Activated T-cell treated with anti-CD3 and anti-CD28 coated beads for 1 hour (primary cell): ENCODE measurements at places on chromosomes 16 and 17.

DNA sequence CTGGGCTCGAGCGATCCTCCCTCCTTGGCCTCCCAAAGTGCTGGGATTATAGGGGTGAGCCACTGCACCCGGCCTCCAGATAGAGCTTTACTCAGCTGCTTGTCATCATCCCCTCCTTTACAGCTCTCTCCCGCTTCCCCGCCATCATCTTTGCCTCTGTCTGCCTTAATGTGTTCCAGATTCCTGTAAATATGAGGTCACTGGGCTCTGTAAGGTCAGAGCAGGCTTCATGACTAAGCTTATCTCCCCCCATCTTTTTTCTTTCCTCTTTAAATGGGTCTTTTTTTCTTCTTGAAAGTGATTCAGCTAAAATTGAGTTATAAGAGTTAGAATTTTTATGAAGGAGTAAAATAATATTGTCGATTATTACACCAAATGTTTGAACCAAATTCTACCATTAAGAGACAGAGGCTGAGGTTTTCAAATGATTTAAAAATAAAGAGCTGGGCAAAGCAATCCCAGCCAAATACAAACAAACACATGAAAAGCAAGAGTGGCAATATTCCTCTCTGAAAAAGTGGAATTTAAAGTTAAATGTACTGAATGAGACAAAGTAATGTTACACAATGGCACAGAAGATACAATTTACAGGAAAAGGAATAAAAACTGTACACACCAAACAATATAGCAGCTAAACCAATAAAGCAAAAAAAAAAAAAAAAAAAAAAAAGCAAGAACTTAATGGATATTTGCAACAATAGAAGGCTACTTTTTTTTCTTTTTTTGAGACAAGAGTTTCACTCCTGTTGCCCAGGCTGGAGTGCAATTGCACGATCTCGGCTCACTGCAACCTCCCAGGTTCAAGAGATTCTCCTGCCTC is 62.1 kb downstream of the CRISPLD2 start:
- no peak for DNase-seq

- DNase-seq: no peak
These were observed 16.4 kb downstream of the GJD3 start for GRCh38 chr17:40348136-40348504.

GRCh38 chr17:27917000-27917399 is 23.8 kb upstream of the LYRM9 start:
- DNase-seq: no peak

GRCh38 chr17:76265624-76266243 is 586 bp downstream of the UBALD2 start:
- DNase-seq: peak; percentile 48

GRCh38 chr17:42844271-42844670 is at the start of gene AOC2:
TSS of gene AOC2 (plus strand) at chr17:42844580. CDS start at chr17:42844627, 47 bp downstream.
- no peak for DNase-seq

- peak; percentile 29 for DNase-seq
These were observed 22.3 kb upstream of the ZFPM1 start for GRCh38 chr16:88430524-88431446.
